ENCODE measurements at places on chromosomes 1 and 21. TPM values are rescaled to one million over a fixed set of nuclear protein-coding genes. Genes with fewer than 3 reads are reported as not detected.

SLAMF9 gene
- not detected for total RNA-seq

C1QTNF12 gene
- not detected for total RNA-seq

DNA sequence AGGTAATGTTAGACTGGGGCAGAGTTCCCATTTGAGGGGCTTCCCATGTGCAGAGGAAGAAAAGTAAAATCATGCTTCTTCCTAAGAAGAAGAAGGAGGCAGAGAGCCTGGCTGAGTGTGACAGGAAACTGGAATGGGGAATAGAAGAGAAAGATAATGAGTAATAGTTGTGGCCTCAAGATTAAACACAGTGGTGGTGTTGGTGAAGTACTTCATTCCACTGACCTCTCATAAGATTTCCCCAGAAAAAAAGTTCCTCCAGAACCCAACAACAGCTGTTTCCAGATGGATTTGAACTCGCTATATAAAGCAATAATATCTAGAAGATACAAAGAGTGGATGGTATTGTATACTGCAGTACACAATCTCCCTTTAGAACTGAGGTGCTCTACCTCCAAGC lies 13.0 kb downstream of the RGS1 start:
- no peak for DNase-seq

- no peak for DNase-seq
Observed at GRCh38 chr1:224507771-224508523, 73.3 kb upstream of the WDR26 start.

ARMH1 gene
- not detected for total RNA-seq

CELA2B gene
- total RNA-seq, result 1,481 TPM

TSHB gene
- total RNA-seq, result not detected

GRCh38 chr1:212721388-212722247 lies 22.0 kb upstream of the BATF3 start:
- DNase-seq, result no peak

DNA sequence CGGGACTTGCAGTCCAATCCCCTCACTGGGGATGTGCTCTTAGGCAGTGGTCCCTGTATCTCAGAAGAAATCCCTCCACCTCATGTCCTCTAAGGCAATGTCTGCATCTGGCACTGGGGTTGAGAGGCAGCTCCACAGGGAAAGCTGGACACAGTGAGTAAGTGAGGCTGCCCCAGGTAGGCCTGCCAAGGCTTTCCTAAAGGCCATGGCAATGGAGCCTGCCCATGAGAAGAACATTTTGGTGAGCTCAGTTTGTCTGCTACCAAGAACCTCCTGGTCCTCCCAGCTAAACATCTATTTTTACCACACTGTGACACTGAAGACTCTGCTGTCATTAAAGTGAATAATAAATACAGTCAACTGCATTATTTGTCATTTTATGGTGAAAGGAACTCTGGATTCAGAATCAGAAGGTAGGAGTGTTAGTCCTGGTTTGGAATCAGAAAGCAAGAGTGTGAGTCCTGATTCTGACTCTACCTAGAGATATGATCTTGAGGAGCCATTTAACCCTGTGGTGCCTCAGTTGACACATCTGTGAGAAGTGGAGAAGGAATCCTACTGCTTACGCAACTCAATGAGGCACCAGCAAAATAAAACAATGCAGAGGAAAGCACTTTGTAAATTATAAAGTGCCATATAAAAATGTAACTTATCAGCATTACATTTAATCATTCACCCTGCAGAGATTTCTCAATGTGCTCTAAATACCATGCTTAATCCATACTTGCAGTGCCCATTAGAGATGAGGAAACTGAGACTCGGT lies 41.0 kb downstream of the TBX15 start:
- DNase-seq, result no peak

LRRN2 gene
- total RNA-seq, result 0.33 TPM

NR5A2 gene
- 202 TPM for total RNA-seq

DNA sequence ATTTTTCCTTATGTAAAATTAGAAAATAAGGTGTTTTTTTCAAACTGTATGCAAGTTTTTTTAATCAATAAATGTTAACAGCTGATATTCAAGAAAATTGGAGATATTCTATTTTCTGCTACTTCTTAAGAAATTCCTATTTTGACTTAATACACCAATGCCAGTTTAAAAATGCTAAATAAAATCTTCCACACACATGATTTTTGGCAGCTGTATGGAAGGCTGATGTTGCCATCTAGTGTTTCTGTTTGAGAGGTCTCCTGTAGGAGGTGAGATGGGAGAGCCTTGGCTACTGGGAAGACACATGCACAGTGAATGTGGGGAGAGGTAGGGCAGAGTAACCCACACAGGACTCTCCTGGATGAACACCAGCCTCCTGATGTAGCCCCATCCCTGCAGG lies 29.2 kb upstream of the OR2B11 start:
- no peak for DNase-seq

DNA sequence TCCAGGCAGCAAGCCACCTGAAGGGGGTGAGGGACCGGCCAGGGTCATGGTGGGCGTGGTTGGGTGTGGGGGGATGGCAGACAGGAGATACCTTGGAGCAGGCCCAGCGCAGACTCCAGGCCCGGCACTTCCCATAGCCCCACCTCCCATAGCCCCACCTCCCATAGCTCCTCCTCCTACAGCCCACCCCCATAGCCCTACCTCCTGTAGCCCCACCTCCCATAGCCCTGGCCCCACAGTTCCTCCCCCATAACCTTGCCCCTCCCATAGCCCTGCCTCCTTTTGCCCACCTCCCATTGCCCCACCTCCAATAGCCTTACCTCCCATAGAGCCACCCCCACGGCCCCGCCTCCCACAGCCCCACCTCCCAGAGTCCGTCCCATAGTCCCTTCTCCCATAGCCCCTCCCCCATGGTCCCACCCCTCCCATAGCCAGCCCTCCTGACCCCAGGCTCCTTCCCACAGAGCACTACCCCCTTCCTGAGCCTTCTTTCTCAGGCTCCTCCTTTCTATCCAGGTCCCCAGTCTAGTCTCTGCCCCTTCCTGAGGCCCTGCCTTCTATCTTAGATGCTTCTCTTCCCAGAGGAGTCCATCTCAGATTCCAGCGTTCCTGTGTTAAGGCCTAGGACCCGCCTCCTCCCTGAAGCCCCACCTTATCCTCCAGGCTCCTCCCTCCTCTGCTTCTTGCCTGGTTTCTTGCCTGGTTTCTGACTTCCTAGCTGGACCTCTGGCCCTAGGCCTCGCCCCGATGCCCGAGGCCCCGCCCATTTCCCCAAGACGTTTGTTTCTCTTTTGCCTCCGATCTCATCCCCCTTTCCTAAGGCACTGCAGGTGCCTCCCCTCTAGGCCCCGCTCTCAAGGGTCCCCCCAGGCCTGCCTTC lies 46.8 kb downstream of the PTPRU start:
- no peak for DNase-seq

GRCh38 chr1:203215573-203215972 lies 13.9 kb downstream of the CHIT1 start:
- no peak for DNase-seq

CCDC27 gene
- not detected for total RNA-seq
